ENCODE measurements at places on chromosomes 6 and 20.

DNA sequence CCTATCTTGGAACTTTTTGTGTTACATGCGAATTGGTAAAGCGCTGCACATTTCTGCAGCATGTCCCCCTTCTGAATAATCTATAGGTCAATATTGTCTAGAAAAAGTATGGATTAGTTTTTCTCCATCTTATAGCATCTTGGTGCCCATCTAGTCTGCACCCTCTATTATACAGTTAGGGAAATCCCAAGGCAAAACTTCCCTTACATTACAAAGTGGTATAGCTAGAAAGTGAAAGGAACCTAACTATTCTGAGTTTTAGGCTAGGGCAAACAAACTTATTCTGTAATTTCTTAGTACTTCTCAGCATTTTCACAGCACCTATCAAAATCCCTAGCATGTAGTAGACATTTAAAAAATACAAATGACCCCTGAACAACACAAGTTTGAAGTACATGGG is 133.5 kb upstream of the CCDC28A start:
- DNase-seq = no peak

GRCh38 chr6:5550631-5551030 is 289.3 kb downstream of the FARS2 start:
- DNase-seq = no peak

DNA sequence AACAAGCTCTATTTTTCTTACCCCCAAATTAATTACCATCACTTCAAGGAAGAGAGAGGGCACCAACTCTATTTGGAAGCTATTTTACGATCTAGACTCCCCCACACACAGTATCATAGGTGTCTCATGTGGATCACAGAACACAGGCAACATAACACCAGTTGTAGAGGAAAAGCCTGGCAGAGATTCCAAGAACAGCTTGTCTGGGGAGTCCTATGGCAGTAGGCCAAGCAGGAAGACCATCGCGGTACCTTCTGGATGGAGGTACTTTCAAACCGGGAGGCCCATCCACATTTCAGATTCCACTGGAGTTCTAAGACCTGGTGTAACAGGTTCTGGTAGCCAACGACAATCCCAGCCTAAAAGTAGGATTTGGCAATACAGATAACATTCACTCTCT is 37.6 kb upstream of the SPDEF start:
- DNase-seq = no peak

- DNase-seq = no peak
These were observed 1.2 kb downstream of the TRDN start for GRCh38 chr6:123635567-123635966.

- no peak for DNase-seq
These were observed 64.3 kb upstream of the BTBD3 start for GRCh38 chr20:11853359-11853758.

DNA sequence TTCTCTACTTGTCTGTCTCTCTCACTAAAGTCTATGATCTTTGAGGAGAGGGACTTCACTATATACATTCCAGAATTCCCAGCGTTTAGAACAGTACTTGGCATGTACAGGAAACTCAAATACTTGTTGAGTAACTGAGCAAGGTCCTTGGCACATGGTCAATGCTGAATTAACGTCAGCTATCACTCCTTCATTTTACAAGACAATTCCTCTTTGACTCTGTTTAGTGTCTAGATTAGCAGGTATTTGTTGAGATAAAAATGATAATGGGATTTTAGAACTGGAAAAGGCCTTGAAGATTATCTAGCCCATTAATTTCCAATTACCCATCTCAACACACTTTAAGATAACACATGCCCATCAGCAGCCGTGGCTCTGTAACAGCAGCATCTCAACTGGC is 6.6 kb upstream of the GUCA1B start:
- DNase-seq = no peak

DNA sequence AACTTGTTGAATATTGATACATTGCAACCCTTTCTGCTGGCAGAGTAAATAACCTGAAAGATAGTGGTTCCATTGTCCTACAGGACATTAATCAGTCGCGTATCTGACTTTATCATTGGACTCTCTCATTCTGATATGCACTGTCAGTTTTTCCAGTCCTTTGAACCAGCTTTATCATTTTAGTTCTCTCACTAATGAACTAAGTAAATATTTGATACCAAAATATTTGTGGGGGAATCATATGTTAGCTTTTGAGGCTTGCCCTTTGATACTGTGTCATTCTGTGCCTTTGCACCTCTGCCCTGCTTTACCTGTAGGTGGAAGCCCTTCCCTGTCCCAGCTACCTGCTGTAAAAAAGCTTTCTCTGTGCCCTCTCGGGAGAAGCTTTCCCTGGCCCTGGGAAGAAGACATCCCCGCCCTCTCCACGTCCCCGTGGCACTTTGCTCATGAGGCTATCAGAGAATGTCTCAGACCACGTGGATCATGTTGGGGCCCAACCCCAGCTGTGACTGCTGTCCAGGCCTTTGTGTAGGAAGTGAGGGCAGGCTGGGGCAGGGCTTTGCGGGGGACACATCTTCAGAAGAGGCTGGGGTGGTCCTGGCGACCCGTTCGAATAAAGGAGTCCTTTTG is 117.8 kb upstream of the NXT1 start:
- no peak for DNase-seq

- DNase-seq = no peak
These were observed 217.5 kb downstream of the GJA1 start for GRCh38 chr6:121652726-121653623.

GRCh38 chr6:145312481-145312880 is 422.8 kb downstream of the EPM2A start:
- DNase-seq = no peak

DNA sequence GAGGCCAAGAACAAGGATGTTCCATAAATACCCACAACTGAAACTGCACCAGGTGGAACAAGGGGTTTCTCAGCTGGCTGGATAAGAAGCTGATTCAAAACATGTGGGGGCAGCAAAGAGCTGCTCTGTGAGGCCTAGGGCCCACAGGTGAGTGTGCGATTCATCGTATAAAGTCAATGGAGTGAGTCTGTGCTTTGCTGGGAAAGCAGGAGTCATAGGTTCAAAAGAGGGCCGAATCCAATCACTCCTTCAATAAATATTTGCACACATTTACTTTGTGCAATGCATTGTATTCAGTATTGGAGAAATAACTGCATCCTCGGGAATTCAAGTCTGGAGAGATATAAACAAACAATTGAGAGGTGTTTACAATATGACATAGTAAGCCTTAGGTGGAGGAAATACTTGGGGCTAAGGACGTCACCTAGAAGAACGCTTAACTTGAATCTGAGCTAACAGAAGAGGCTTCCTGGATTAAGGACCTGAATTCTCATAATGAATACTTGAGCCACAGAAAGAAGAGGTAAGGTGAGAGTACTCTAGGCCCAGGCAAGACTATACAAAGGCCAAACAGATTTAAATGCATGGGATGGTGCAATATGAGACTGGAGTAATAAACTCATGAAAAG is 83.7 kb upstream of the TMEM30A start:
- DNase-seq = no peak

GRCh38 chr6:169070506-169071176 is 183.0 kb downstream of the THBS2 start:
- no peak for DNase-seq

- DNase-seq = no peak
These were observed 188.8 kb downstream of the DLL1 start for GRCh38 chr6:170102038-170102437.

- DNase-seq = no peak
These were observed 5.1 kb downstream of the UBE2C start for GRCh38 chr20:45817376-45818194.

GRCh38 chr20:44129911-44130718 is 56.9 kb downstream of the JPH2 start:
- DNase-seq = no peak

GRCh38 chr20:15544742-15545141 is 1028.5 kb downstream of the KIF16B start:
- DNase-seq = no peak

- DNase-seq = no peak
These were observed 2.0 kb upstream of the TP53RK start for GRCh38 chr20:46691196-46691595.

DNA sequence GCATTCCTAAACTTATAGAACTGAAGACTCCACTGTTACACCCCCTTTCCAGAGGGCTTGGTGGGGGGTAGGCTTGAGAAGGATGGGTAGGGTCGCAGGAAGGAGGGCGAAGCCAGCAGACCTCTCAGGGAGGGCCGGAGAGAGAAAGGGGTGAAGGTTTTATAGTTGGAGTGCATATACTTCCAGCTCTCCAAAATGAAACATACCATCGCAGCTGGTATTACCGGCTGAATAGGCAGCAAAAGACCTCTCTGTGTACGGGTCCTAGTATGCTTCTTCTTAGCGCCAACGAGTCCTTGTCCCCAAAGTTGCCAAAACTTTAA is 1.0 kb upstream of the VGLL2 start:
- no peak for DNase-seq

DNA sequence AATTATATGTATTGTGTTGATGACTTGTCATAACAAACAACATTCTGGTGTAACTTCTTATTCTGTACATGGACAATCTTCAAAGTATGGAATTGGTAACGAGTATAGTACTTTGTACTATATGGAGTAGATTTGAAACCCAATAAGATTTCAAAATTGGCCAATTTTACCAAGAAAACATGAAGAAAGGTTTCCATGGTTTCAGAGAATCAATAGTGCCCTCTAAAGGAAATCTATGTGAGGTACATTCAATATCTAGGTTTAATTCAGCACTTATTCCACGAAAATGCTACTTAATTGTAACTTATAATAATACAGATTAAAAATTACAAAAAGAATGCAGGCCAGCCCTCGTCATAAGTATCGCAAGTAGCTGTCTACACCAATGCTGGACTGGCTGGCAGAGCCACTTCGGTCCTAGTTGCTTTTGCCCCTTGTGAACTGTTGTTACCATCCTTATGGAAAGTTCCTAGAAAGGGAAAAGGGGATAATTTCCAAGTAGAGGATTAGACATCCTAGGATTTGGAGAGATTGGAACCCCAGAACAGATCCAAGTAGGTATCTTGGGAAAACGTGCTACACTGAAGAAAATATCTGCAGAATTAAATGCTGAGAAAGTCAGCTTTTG is 70.9 kb downstream of the LCA5 start:
- no peak for DNase-seq

DNA sequence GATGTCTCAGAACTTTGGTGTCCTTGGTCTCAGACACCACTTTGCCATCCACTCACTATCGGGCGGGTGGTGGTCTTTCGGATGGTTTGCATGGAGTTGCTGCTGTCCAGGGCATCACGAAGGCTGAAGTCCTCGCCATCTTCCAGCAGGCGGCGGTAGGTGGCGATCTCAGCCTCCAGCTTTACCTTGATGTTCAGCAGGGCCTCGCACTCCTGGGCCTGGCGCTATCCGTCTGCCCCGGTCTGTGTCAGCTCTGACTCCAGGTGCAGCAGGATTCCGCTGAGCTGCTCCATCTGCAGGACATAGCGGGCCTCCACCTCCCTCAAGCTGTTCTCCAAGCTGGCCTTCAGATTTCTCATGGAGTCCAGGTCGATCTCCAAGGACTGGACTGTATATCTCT is 36.0 kb downstream of the ZNF311 start:
- no peak for DNase-seq

- no peak for DNase-seq
These were observed 229.8 kb downstream of the HAO1 start for GRCh38 chr20:7710440-7710839.

- no peak for DNase-seq
These were observed 83.8 kb downstream of the IRF4 start for GRCh38 chr6:475314-475713.

DNA sequence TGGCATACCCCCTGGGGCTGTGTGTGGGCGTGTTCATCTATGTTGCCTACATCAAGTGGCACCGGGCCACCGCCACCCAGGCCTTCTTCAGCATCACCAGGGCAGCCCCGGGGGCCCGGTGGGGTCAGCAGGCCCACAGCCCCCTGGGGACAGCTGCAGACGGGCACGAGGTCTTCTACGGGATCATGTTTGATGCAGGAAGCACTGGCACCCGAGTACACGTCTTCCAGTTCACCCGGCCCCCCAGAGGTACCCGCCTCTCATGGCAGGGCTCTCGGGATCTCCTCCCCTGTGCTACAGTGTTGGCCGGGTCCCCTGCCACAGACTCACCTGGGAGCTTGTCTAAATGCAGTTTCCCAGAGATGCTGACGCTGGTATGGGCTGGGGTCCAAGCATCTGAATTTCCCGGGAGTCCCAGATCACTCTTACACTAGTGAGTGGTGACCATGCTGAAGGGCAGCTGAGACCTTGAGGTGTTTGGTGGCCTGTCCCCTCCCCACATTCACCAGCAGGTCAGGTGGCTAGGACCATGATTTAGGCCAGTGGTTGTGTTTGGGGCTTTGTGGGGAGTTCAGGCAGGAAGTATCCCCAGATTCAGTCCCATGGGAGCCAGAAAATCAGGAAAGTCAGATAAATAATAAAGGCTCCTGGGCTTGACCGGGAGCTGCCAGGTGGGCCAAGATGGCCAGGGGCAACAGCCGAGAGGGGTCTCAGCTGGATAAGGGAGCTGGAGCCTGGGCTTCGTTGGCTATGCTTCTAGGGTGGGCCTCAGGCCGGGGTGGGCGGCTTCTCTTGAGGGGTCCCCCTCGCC is 11.8 kb downstream of the ENTPD6 start:
- no peak for DNase-seq

- DNase-seq = no peak
These were observed 103.8 kb upstream of the BEND6 start for GRCh38 chr6:56851074-56851473.

DNA sequence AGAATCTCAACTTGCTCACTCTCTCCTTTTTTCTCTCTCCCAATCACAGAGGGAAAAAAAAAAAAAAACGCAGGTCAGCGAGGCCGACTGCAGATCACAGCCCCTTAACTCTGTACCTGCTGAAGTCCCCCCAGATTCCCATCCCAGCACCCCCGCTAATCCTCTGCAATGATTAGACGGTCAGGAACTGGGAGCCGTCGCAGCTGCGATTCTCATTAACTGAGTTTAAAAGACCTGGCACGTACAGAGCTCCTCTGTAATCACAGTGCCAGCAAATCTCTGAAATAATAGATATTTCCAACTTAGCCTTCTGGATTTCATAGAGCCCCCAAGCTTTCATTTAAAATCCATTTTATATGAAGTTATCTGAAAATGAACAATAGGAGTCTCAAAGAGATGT is 84.4 kb downstream of the ANKRD60 start:
- DNase-seq = no peak

DNA sequence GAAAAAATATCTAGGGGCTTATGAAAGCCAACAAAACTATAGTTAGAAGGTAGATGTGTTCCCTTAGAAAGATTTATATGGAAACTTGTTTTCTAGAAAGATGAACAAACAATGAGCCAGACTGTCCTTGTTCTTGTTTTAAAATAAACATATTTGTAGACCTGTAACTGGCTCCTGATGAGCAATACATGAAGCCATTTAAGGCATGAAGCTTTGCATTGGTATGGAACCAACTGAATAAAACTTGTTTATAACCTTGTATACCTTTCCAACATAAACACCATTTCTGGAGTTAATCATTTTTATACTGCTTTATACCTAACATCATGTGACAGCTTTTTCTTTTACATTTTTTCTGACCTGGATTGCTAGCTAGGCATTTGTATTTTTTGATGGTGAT is 247.8 kb downstream of the PRL start:
- DNase-seq = no peak

- DNase-seq = no peak
These were observed 170.0 kb downstream of the MOXD1 start for GRCh38 chr6:132231121-132231884.

GRCh38 chr6:120871416-120872261 is 462.6 kb downstream of the TBC1D32 start:
- DNase-seq = no peak

- DNase-seq = peak; percentile 26
These were observed 49.7 kb upstream of the BHLHE23 start for GRCh38 chr20:63056236-63057170.

All from stimulated activated CD4-positive, alpha-beta T cell treated with anti-CD3 and anti-CD28 coated beads, Interleukin-12 subunit alpha, Interleukin-12 subunit beta, amount 100 ng/mL, for 48 hours (primary cell).